T-helper 2 cell (primary cell): ENCODE measurements at places on chromosomes 2 and 18.

GRCh38 chr2:29865512-29865911 lies 55.9 kb downstream of the ALK start:
- no peak for DNase-seq

GRCh38 chr18:31500051-31500688 lies 2.2 kb downstream of the DSG2 start:
- DNase-seq = no peak

DNA sequence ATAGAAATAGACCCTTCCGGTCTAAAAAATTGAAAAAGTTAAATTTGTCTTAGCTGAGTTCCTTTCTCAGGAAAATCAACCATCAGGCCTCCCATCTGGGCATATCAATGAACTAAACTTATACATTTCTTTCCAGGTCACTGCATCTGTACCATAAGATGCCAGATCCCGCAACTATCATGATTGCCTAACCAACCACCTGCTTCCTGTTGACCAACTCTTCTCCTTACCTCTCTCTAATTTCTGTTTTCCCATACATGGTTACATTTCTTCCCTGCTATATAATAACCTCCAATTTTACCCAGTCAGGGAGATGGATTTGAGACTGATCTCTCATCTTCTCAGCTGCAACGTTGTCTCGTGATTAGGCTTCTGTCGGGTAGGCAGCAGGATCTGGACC lies 228.7 kb downstream of the FSIP2 start:
- no peak for DNase-seq

DNA sequence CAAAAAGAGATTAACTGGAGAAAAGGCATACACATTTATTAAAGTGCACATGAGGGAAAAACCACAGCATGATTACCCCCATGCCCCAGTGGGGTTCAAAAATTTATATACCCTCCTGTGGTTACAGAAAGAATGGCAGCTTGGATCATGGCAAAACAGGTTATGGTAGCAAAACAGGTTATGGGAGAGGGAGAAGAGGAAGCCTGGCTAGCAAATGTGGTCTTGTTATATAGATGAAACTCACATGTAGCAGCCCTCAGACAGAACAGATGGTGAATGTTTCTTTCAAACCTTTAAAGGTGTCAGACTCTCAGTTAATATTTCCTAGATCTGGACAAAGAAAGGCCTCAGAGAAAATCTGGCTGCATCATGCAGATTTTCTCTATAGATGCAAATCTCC lies 178.2 kb upstream of the ZC3H15 start:
- DNase-seq = no peak

DNA sequence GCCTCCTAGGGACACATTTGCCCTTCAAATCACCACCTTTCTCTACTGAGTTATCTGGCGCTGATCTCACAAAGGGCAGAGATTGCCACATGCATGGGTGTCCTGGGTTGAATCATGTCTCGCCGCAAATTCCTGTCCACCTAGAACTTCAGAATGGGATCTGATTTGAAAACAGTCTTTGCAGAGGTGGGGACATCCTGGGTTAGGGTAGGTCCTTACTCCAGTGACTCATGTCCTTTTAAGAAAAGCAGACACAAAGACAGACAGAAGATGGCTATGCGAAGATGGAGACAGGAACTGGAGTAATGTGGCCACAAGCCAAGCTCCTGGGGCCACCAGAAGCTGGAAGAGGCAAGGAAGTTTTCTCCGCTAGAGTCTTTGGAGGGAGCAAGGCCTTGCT lies 197.4 kb upstream of the SMIM21 start:
- no peak for DNase-seq
